ENCODE measurements at places on chromosomes 2 and 18.

- DNase-seq, result no peak
Observed at GRCh38 chr2:96403481-96403880, 67.9 kb downstream of the NCAPH start.

- DNase-seq, result no peak
Observed at GRCh38 chr2:15839426-15840124, 100.8 kb upstream of the MYCN start.

DNA sequence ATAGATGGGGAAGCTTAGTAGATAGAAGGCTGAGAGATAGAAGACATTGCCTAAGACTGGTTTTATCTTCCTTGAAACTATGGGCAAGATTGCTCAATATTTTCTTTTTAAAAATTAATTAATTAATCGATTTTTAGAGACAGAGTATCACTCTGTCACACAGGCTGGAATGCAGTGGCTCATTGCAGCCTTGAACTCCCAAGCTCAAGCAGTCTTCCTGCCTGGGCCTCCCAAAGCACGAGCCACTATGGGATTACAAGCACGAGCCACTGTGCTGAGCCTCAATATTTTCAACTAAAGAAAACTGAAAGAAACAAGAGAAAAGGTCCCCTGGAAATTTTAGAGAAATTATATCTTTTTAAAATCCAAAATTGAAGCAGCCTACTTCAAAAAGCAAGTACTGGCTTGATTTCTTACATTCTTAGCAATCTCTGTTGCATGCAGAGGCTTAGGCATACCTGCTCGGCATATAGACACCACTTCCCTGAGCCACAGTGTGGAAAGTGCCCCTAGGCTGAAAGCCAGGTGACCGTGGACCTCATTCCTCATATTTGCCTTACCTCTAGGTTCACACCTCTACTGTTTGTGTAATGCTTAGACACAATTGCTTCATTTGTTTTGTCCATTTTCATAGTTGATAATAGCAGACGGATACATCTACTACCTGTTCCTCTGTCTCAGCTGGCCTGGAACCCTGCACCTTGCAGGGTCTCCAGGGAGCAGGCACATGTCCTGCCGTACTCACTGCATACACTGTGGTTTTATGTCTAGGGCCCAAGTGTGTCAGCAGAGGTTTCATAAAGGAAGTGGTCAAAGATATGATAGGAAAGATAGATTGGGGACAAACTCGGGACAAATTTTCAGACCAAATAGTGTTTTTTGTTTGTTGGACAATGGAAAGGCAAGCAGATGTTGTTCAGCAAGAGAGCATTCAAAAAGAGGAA lies 166.5 kb upstream of the ALPP start:
- DNase-seq, result no peak

GRCh38 chr18:45449418-45450227 lies 165.7 kb upstream of the SLC14A2 start:
- DNase-seq, result peak; percentile 64

- no peak for DNase-seq
Observed at GRCh38 chr2:19274439-19274838, 84.0 kb downstream of the OSR1 start.

DNA sequence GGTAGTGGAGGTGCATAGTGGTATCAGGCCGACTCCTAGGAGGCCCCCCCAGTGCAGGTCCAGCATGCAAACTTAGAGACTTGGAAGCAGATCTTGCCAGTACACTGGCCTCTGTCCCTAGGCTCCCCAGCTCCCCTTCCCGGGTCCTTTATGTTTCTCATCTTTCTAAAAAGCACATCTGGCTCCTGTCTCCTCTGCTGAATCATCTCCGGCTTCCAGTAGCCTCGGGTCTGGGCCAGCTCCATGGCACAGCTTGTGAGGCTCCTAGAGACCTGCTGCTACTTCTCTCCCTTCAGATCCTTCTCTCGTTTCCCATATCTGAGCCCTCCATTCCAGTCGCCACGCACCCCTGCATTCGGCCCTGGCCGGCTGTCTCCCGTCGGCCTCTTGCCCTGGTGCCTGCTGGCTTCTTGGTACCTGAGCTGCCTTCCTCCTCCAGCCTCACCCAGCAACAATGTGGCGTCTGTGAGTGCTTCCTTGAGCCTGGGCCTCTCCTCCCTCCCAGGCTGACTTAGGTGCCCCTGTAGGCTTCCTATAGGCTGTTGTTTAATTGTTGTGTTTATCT lies 6.6 kb downstream of the TRAF3IP1 start:
- DNase-seq, result peak; percentile 63

GRCh38 chr18:62596145-62597005 lies 73.5 kb downstream of the ZCCHC2 start:
- peak; percentile 49 for DNase-seq

DNA sequence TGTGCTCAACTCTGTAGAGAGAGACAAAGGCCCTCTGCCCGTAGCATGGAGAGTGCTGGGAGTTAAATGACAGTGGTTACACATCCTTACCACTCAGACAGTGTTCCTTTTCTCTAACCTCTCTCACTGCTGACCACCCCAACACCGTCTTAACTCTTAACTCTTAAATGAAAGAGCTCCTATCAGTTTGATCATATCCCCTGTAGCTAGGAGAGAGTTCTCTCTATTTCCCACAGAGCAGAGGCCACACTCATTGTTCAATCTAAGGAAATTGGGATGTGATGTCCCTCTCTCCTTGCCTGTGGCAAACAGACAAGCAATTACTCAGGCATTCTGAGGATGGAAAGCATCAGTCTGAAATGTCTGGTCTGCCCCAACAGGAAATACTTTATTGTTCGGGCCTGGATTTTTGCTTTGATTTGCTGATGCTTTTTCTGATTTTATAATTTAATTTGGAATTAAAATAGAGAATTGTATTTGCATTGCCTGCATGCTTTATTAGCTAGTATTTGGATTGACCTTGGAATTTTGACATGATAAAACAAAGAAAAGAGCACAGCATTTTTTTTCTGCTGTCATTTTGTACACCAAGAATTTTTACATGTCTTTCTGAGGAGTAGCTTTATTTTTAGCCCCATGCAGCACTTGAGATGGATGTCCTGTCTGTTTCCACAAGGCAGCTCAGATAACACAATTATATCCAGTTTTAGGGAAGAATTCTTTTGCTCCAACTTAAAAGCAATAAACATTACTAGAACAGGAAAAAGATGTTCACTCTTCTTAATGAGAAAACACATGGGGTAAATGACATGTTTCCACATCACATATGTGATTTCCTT lies 27.7 kb upstream of the IER3IP1 start:
- no peak for DNase-seq

DNA sequence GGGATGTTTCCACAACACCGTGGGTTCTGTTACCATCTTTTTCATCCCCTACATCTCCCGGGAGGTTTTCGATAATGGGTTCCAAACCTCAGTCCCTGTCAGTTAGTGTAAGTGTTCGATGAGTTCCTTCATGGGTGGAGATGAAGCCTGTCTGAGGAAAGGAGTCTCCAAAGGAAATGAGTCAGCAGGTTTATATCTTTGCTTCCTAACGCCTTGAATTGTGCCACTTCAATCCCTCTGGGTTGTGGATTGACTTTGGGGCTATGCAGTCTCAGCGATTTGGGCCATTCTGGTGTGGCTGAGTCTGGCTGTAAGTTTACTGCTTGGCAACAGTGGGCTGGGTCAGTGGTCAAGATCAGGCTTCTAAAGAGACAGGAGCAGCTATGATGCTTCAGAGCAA lies 1.2 kb downstream of the SERPINB5 start:
- DNase-seq, result peak; percentile 24

DNA sequence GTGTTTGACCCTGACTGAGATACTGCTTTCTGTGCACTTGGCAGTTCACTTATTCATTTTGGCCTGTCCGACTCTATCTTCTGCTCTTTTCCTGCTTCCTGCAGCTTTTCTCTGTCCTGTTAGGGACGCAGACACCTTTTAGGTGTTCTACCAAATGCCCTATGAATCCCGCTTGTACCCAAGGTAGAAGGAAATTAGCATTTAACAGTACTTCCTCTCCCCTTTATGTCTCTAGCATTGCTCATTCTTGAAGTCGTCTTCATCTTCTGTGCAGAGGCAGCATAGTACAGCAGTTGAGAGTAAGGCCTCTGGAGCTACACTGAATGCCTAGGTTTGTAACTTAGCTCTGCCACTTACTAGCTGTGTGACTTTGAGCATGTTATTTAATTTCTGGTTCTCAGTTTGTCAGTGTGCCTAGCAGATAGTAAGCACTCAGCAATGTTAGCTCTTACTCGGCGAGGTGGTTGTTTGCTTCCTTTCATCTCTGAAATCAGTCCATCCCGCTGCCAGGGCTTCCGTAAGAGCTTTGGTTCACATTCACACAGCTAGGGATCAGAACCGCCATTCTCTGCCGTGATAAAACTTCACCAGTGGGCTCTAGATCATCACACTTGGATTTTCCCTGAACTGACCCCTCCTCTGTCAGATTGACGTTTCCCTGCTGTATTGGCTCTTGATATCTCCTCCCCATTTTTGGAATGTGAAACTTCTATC lies 1.4 kb downstream of the CCT7 start:
- DNase-seq, result peak; percentile 34

All from GM23248 (cell line).